Ureter (tissue), 1 donor: ENCODE measurements at places on chromosomes 1 and 21. TPM values are rescaled to one million over a fixed set of nuclear protein-coding genes. Genes with fewer than 3 reads are reported as not detected.

DNA sequence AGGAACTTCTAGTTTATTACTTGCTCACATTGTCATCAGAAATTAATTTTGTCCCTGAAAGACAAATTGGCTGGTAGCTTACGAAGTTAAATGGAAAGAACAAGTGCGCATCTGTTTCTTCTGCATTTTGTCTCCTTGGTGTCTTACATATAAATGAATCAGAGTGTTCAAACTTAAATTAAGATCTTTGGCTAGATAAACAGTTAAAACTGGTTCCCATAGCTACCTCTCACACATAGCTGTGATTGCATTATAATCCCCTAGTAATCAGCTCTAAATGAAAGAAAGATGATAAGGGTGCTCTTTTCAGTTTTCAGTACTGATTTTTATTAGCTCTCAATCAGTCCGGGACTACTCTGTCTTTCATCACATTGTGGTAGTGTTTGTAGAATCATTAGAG is 124.2 kb upstream of the LMO4 start:
- DNase-seq: no peak

DNA sequence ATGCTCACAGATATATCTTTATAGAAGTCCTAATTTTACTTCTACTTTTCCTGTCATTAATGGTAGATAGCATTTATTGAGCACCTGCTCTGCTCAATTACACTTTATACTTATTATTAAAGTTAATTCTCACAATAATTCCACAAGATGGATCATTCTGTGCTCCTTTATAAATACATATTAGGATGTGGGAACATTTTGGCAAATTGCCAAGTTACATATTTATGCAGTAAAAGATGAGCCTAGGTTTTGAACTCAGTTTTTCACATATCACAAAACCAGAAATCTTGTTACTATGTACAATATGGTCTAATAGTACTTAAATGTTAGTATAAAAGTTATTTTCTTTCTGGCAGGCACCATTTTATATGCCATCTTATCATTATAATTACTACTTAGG is 895.0 kb upstream of the B3GALT2 start:
- DNase-seq: no peak

DNA sequence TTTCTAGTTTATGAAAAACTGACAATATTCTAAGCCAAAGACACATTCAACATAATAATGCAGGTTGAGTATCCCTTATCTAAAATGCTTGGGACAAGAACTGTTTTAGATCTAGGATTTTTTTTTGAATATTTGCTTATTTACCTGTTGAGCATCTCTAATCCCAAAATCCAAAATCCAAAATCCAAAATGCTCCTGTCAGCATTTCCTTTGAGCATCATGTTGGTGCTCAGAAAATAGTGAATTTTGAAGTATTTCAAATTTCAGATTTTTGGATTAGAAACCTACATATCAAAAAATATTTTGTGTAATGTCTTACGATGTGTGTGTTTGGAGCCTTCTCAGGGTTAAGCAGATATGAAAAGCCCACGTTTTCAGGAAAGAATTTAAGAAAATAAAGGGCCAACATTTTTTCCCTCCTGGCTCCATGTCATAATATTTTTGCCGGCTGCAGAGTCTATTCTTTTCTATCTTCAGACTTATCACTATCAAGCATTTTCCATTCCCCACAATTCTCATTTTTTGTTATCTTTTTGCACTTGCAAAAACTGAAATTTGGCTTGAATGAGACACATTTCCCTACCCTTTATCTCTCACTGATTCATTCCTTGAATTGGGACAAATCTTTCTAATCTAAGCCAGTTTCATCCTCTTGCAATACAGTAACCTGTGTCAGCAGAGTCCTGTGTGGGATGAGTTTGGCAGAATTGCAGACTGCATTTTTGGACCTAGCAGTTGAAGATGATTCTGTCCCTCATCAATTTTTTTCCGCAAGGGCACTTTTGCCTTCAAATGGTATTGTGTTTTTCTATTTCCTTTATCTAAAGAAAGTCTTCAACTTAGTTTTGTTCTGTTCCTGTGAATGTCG is 233.9 kb downstream of the DISC1 start:
- no peak for DNase-seq

DNA sequence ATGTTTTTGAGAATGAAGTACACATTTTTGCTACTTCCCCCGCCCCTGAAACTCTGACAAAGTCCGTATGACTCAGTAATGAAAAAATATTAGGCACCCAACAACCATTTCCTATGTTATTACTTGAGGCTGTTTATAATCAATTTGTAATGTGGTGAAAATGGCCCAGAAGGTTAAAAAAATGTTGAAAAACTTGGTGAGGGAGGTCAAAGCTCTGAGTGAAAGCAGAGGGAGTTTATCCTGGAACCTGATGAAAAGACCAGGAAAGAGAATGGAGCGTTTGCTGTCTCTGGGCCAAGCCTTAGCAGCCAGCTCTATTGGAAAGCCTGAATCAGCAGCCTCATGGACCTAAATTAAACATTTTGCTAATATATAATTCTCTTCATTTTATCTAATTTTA is 367.7 kb upstream of the NEGR1 start:
- no peak for DNase-seq

DNA sequence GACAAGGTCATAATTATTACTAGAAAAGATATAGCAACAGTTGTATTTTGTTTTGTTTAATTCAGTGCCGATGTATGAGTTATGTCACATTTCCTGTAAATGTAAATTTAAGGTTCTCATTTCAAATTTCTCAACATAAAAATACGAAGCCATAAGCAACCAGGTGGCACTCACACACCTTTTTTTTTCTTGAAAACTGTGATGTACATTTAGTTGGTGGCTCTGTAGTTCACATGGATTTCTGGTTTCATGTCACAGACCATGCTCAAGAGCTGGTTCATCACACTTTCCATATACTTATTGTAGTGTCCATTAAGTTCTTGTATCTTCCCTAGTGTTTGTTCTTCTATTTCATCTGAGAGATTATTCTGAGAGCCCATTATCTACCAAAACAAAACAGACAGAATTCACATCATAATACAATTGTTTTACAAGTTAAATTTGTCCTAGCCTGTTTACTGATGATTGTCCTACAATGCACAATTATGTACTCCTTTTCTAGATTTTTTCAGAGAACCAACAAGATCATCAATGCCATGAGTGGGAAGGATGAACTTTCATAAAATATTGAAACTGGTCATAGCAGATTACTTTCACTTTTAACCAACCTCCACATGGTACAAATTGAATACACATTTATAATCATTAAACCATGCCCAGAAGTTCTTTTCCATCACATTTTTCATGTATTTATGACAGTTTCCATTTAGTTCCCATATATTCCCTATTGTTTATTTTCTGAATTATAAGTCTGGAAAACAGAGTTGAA is 17.1 kb downstream of the ATP6V1G3 start:
- no peak for DNase-seq

GRCh38 chr1:3874736-3875135 is 17.5 kb downstream of the DFFB start:
- DNase-seq: no peak

DNA sequence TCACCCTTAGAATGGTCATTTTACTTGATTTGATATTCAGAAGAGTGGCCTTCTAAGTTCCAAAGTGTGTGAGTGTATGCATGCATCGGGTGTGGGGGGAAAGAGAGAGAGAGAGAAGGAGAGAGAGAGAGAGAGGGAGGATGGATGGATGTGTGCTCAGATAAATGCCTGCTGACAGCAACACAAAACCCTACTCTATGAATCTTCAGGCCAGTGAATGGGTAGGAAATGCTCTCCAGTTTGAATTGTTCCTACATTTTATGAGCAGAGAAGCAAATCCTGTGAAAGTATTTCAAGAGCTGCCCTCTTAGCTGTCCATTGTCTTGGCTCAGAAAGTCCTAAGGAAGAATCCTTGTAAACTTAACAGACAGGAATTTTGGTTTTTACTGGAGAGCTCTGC is 7.4 kb downstream of the JAM2 start:
- DNase-seq: no peak

- DNase-seq: no peak
Measured at GRCh38 chr1:55820501-55820900, 605.3 kb upstream of the USP24 start.

GRCh38 chr1:245933431-245934045 is 573.5 kb downstream of the SMYD3 start:
- DNase-seq: no peak

Gene CCDC185
- total RNA-seq: not detected

Gene GBP1
- 39.3 TPM for total RNA-seq

Gene KCNK2
- 7.2 TPM for total RNA-seq
